ENCODE measurements at places on chromosomes 3 and 15.

- no peak for DNase-seq
These were observed 271.2 kb downstream of the RBMS3 start for GRCh38 chr3:29552051-29552450.

DNA sequence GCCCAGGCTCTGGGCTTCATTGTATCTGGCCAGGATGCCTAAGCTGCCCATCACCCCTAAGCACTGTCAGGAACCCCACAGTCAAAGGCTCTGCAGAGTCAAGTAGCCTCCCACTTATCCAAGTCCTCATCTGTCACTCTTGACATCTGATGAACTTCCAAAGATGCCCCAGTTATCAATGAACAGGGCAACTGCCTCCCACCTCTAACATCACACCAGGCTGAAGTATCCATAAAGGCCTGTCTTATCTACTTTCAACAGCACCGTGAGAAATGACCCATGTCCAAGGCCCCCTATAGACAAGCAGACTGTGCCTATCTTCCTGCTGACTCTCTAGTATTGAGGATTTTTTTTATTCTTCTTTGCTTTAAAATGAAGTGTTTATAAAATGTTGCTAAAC lies 56.4 kb downstream of the TRIM69 start:
- DNase-seq: no peak

GRCh38 chr3:123104550-123104949 lies 37.7 kb downstream of the PDIA5 start:
- no peak for DNase-seq

DNA sequence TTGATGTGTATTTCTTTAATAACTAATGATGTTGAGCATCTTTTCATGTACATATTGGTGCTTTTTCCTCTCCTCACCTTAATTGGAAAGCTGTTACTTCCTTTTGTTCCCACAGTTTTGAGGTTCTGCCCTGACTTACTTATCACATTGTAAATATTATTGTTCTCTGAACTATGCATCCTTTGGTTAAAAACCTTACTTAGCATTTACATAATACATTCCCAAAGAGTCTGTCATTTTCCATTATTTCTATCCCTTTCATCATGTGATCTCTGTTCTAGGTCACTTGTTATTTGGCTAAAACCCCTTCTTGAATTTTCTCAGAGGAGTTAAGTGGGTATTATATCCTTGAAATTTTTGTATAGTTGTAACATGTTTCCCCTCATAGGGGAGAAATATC lies 33.0 kb downstream of the SLC12A6 start:
- no peak for DNase-seq

GRCh38 chr3:108328821-108329486 lies 32.6 kb downstream of the HHLA2 start:
- no peak for DNase-seq

GRCh38 chr3:36381311-36381956 lies 1.1 kb downstream of the STAC start:
- no peak for DNase-seq

DNA sequence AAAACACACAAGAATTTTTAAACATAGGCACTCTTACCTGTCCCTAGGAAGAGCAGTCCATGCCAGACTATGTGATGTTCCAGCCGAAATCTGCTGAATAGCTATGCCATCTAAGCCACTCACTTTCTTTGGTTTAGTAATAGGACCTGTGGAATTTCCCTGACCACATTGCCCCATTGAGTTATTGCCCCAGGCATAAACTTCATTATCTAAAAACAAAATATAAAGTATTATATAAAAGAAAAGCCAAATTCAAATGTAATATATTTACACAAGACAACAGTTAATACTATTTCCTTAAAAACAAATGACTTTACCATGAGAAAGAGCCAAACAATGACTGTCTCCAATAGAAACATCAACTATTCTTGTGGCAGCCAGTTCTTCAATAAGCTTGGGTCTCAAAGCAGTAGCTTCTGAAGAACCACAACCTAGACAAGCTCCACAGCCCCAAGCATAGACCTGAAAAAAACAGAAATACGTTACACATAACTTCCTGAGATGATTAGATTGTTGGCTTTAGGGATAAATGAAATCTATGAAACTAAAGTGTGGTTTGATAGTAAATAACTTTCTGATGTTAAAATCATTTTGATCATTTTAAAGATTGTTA lies 84.3 kb downstream of the HERC1 start:
- no peak for DNase-seq

- DNase-seq: no peak
These were observed 28.1 kb upstream of the CLDN16 start for GRCh38 chr3:190359813-190360212.
